ENCODE measurements at places on chromosomes 6 and 20. TPM values are rescaled to one million over a fixed set of nuclear protein-coding genes. Genes with fewer than 3 reads are reported as not detected.

The SEC23B gene
- total RNA-seq = 54.3 TPM

The NT5E gene
- total RNA-seq = 29.7 TPM

The DEFB116 gene
- not detected for total RNA-seq

The ARMH2 gene
- total RNA-seq = not detected

The TGM6 gene
- not detected for total RNA-seq

The DACT2 gene
- 1.2 TPM for total RNA-seq

The SCRT2 gene
- total RNA-seq = not detected

DNA sequence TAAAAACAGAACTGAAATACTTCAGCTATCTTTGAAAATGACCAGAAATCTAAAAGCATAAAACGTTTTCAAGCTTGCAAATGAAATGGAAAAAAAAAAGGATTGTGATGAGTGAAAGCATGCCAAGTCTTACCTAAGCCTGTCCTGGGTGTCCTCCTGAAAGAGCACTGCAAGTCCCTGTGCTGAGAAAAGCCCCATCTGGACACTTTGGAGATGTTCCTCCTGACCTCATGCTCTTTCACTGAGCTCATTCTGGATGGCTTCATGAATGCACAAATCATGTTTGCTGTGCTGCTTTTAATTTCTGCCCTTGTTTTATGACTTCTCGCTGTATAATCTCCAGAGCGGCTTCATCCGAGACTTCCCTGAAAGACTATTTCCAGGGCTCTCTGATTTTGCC lies 136.0 kb downstream of the SOD2 start:
- no peak for DNase-seq

- DNase-seq = no peak
Measured at GRCh38 chr6:54248994-54249393, 59.2 kb upstream of the TINAG start.

DNA sequence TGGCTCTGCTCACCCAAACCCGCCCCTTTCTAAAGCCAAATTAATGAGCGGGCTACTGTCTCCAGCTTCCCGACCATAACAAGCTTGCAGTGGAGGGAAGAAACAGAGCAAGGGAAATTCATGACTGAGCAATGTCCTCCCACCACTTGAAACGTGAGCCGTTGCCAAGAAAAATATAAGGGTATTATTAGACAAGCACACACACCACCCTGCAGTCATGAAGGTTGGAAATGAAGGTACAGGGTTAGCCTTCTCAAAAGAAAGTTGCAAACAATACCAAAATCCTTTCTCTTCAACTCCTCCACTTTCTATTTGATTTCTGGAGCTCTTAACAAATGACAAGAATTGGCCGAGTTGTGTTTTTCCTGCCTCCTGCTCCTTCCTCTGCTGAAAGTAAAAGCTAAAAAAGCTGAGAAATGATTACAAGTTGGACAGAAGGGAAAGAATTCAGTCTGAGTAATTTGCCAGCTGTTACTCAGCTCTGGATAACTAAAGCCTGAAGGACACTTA lies 151.1 kb upstream of the B3GAT2 start:
- DNase-seq = no peak

DNA sequence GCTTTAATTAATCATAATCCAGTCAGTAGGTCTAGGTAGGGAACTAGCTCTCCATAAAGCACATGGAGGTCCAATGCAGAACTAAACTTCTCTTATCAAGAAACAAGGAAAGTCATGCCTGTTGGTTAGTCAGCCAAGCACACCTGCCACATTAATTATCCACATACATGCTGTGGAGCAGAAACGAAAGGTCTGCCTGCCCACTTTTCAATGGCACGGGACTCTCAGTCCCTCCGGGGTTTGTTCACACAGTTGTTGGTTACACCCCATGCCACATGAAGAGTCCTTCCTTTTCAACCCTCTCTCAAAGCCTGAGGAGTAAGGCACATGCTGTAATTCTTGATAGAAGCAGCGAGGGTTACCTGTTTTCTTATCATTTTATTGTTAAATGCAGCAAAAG lies 1096.4 kb upstream of the MAP3K7 start:
- no peak for DNase-seq

DNA sequence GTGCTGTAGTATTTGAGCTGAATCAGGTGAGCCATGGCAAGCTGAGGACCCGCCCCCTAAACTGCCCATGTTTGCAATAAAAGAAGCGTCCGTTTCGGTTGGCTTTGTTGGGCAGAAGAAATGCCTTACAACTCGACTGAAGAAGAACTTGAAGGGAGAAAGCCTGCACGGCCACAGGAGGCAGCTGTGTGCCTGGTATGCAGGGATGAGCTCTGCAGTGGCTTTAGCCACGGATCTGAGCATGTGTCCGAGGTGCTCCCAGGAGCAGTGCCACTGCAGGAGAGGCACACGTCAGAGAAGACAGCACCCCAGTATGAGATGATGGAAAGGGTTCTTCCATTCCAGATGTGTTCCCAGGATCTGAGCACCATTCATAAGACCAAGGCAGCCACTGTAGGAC lies 23.5 kb downstream of the KIZ start:
- no peak for DNase-seq

DNA sequence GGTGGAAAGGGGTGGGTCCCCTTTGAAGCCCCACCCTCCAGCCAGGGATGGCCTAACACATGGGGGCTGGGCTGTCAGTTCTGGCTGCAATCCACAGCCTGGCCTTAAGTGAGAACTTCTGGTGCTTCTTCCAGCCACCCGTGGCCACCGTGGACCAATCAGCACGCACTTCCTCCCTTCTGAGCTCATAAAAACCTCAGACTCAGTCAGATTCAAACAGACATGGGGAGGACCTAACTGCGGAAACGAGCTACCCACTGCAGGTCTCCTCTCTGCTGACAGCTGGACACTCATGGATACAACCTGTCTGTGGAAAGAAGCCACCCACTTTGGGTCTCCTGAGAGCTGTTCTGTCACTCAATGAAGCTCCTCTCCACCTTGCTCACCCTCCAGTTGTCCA lies 20.4 kb upstream of the ZNF391 start:
- DNase-seq = no peak

DNA sequence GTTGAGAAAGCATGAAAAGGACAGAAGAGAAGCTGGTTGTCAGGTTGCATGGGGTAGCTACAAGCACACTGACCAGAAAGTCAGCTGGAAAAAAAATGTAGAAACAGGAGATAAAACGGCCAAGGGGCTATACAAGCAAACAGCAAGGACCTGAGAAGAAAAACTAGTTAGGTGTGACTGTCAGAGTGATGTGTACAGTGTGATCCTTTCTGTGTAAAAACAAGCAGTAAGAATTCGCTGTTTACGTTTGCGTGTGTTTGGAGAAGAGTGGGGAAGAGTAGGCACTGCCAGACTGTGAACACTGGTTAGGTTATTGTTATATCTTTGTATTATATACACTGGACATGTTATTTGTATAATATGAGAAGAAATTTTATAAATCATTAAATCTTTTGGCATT lies 28.1 kb downstream of the PTPN1 start:
- DNase-seq = no peak

DNA sequence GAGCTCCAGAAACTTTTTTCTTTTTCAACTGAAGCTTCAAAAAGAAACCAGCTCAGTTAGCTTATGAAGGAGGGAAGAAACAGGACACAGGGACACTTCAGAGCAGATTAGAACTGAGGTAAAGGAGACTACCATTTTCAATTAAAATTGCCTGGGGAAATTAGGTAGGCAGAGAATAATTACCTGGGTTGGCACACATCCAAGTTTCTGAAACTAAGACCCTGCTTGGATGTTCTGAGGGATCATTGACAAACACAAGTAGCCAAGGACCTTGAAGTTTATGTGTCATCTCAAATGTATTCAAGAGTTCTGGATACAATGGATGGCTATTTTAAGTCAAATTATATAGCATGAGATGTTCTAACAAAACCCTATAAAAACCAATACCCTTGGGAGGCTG lies 137.6 kb downstream of the PLCB4 start:
- no peak for DNase-seq

- no peak for DNase-seq
Measured at GRCh38 chr20:45592574-45593189, 13.6 kb upstream of the WFDC8 start.

DNA sequence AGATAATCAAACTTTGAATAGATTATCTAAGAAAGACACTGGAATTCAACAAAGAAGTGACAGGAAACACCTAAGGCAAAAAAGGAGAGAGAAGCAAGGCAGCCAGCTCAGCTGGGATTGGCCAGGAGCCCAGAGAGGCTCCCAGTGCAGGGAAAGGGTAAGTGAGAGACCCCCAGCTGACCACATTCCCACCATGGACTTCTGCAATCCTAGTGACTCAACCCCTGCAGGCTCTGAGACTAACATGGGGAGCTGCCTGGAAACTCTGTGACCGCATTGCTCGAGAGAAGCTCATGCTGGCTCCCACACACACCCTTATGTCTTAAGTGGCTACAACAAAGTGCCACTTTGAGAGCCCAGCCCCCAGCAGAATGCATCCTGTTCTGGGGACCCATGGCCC lies 215.1 kb downstream of the PACRG start:
- no peak for DNase-seq

DNA sequence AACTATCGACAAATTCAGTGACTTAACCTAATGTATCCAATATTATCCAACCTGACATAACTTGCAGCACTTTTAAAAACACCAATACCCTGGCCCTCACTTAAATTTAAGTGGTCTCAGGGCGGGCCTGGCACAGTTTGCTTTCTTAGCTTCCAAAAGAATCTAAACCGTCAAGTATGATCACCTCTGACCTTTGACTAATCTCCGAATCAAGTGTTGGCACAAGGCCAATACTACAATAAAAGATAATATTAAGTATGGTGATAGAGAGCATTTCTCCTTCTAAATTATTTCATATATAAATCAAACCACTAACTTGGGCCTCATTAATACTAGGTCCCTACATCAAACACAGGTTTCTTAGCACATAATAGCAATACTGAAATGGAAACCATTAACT lies 153.0 kb downstream of the PTPRK start:
- DNase-seq = no peak

DNA sequence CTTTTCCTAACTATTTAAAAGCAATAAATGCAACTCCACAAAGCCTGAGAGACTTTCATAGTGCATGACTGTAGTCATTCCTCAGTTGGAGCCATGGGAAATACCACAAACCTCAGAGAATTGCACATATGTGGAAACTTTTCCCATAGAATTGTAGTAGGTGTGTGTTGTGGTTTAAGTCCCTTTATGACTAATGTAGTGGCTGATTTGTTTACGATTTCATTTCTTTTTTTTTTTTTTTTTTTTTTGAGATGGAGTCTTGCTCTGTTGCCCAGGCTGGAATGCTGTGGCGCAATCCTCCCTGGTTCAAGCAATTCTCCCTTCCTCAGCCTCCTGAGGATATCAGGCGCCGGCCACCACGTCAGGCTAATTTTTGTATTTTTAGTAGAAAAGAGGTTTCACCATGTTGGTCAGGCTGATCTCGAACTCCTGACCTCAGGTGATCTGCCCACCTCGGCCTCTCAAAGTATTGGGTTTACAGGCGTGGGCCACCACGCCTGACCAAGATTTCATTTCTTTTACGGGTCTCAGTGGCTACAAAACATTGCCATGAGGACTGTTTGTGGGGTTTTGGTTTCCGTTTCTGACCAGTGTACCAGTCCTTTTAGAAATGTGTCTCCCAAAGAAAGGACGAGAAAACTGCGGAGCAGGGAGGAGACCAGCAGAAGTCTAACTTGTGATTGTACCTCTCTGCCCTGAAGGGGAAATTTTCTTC lies 212.1 kb upstream of the MARCKS start:
- DNase-seq = no peak

DNA sequence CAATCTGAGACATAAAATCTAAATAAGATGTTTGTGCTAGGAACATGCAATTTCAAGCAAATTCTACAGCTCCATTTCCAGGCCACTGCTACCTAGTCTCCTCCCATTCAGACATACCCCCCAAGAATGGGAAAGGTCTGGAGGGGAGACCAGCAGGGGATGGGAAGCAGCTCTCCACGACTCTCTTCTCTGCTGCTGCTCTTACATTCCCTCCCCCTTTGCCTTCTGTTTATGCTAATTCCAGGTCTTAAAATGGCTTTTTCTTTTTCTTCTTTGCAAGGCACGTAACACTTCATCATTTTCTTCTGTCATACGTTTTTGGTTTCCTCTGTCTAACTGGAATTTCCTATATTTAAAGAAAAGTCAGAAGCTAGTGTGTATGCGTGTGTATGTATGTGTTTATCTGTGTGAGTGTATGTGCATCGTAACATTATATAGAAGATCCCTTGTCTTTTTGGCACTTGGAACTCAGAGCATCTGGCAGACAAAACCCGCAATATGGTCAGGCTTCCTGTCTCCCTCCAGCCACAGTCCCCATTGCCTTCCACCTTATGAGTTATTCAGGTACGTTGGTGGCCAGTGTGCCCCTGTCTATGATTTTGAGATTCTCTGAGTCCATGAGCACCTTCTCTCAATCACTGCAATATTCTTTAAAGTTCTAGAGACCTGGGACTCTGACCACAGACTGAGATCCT lies 493.7 kb downstream of the BTBD3 start:
- no peak for DNase-seq

DNA sequence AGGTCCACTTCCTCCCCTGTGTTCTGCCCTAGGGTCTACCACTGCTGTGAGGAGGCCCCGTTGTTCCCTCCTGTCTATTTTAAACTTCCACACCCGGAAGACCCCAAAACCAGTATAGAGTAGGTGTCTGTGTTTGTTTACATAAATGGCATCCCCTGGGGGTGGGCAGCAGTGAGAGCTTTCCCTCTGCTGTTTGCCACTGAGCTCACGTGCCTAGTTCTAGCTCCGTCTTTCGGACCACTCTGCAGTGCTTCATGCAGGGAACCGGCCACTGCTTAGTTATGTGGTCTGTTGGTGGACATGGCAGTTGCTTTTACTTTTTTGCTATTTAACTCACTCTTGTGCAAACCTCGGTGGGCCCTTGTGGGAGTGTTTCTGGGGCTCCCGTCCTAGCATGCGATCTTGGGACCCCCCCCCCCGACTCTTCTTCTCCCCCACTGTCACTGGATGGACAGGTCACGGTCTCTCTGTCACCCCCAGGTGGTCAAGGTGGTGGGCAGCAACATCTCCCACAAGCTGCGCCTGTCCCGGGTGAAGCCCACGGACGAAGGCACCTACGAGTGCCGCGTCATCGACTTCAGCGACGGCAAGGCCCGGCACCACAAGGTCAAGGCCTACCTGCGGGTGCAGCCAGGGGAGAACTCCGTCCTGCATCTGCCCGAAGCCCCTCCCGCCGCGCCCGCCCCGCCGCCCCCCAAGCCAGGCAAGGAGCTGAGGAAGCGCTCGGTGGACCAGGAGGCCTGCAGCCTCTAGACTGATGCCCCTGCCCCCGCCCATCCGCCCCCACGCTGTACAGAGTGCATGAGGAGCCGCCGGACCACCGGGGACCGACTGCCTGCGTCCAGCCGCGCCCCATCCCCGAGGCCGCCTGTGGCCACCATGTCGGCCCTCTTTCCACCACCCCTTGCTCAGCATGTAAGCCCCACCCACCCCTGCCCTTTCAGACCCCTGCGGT lies 40.9 kb downstream of the VSTM2L start:
- DNase-seq = no peak

DNA sequence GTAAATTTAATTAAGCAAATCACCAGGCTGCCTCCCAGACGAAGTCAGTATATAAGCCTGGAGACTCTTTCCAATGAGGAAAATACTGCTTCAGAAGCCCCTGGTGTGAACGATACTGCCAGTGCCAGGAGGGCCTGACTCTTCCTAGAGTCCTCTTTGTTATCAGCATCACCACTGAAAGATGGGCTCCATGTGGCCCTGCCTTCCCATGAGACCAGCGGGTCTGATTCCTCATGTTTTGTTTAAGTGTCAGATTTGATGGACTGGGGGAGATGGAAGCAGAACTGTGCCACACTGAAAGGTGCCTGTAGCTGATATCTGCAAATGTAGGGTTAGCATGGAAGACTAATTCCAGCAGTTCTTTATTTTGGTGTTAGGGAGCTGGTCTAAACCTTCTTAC lies 7.9 kb downstream of the NQO2 start:
- no peak for DNase-seq

GRCh38 chr20:51456511-51457509 lies 85.7 kb downstream of the NFATC2 start:
- peak; percentile 93 for DNase-seq

All from mucosa of descending colon (tissue), 3 donors.